Activated B cell treated with CpG ODN at 0.5 μM for 24 hours (primary cell): ENCODE measurements at places on chromosomes 13 and 19. TPM values are rescaled to one million over a fixed set of nuclear protein-coding genes. Genes with fewer than 3 reads are reported as not detected.
A peak's percentile ranks its signal among the peaks of the same experiment; 100 is the strongest.

- no peak for DNase-seq
These were observed 10.3 kb downstream of the TBCB start for GRCh38 chr19:36125557-36125956.

DNA sequence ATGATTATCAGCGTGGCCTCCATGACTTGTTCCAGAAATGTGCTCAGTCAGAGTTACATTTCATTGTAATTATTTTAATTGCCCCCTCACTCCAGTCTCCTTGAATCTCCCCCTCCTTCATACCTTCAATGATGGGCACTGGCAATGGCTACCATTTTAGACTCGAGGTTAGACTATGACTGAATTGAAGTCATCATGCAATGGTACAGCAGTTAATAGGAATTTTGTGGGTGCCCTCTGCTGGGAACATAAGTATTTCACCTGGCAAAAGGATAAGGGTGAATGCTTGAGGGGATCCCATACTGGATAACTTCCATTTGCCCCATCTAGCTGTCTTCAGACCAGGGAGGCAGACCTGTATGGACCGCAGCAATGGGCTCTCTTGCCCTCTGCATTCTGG lies 32.2 kb upstream of the USP12 start:
- DNase-seq: no peak

GRCh38 chr19:19064811-19065745 lies 1.3 kb downstream of the SLC25A42 start:
- peak; percentile 36 for DNase-seq

DNA sequence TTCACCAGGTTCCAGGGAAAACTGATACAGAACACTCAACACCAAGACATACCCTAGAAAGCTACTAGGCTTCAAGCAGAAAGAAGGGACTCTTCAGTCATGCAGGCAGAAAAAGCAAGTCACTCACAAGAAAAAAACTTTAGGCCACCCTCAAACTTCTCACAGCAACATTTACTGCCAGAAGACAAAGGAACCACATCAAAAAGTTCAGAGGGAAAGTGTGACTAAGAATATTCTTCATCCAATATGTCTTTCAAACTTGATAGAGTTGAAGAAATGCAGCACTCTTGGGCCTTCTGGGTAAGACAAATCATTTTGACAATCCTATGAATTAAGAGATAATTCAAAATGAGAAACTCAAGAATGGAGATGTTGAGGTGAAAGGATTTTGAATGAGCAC lies 7.7 kb downstream of the DZIP1 start:
- no peak for DNase-seq

GRCh38 chr13:105334211-105334610 lies 1201.3 kb downstream of the EFNB2 start:
- DNase-seq: no peak

DNA sequence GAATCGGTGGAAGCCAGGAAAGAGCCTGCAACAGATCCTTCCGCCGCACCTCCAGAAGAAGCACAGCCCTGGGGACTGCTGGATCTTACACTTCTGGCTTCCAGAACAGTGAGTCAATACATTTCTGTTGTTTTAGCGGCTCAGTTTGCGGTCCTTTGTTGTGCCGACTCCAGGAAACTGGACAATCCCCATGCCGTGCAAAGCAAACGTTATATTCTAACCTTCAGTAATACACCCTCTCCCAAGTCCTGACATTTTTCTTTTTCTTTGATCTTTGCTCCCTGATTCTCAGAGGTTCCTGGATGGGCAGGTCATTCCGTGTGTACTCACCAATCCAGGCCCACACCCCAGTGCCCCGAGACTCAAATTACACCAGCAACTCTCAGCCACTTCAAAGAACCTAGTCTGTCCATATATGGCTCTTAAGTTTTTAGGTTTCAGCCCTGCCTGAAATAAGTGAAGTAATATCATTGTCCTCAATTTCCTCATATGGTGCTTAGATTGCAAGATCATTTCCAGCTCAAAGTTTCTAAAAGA lies 387.1 kb upstream of the SGCG start:
- no peak for DNase-seq

GRCh38 chr19:16856091-16856490 lies 26.9 kb downstream of the SIN3B start:
- DNase-seq: no peak

DNA sequence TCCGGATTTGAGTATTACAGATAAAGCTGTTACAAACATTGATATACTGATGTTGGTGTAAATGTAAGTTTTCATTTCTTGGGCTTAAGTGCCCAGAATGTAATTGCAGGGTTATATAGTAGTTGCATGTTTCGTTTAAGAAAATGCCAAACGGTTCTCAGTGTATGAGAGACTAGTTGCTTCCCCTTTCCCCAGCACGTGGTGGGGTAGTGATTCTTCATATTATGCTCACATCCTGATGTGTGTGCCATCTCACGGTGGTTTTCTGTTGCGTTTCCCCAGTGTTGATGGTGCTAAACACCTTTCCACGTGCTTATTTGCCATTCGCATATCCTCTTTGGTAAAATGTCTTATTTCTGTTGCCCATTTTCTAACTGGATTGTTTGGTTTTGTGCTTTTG lies 34.7 kb upstream of the F7 start:
- DNase-seq: no peak

DNA sequence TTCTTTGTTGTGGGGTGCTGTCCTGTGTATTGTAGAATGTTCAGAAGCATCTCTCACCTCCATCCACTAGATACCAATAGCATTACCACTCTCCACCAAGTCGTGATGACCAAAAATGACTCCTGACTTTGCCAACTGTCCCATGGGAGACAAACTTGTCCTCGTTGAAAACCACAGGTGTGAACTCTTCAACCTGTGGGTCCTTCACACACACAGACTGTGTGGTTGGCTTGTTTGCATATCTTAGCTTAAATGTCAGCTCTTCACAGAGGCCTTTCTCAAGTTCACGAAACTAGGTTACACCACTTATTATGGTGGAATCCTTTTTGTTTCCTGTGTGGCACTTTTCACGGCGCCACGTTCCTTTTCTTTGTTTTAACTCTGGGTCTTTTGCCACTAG lies 6.8 kb downstream of the GPC5 start:
- DNase-seq: no peak

DNA sequence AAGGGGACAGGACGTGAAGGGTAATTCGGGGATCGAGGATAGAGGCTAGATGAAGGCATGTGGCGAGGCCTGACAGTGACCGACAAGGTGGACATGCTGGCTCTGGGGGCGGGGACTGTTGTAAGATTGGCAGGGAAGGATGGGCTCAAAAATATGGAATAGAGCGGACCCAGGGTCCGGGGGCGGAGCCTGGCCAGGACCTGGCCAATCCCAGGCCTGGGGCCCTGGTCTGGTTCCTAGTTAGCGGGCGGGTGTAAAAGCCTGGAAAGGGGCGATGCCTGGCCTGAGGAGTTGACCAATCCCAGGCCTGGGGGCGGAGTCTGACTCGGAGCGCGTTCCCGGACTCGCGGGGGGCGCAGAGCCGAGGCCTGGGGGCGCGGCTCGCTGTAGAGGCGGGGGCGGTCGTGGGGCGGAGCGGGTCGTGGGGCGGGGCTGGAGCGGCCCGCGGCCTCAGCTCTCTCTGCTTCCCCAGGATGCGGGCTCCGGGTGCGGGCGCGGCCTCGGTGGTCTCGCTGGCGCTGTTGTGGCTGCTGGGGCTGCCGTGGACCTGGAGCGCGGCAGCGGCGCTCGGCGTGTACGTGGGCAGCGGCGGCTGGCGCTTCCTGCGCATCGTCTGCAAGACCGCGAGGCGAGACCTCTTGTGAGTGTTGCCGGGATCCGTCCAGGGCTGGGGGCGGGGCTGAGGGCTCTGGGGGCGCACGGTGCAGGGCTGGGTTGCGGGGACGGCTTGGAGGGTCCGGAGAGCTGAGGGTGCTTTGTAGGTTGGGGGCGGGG lies at the start of gene SLC27A1:
Gene SLC27A1, plus strand, starts transcription at position 457 of the 774 bp plus-strand sequence. Its CDS starts 17 bp downstream, at position 474.
- peak; percentile 85 for DNase-seq

DNA sequence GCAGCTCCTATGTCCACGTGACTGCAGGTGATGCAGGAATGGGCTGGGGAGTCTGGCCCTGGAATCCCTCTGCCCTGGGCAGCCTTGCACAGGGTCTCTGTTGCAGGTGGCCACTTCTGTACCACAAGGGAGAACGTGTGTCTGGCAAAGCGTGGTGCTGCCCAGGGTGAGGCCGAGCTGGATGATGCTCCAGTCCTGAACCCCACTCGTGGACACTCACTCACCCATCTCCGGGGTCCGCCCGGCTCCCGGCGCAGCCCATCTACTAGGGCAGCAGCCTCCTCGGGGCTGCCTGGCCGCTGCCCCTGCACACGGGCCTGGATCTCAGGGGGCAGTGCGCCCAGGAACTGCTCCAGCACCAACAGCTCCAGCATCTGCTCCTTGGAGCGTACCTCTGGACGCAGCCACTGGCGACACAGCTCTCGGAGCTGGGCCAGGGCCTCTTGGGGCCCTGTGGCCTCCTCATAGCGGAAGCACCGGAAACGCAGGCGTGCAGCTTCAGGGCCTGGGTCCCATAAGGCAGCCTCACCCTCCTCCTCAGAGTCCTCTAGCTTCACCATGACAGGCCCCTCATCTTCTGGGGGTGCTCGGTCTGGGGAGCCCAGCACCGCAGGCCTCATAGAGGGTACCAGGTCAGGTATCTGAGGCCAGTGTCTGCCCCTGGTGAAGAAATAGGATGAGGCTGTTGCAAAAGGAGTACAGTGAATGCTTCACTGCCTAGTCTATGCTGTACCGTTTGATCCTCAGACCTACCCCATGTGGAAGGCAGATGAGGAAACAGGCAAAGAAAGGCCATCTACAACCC lies 2.2 kb downstream of the MZF1 start:
- DNase-seq: no peak

DNA sequence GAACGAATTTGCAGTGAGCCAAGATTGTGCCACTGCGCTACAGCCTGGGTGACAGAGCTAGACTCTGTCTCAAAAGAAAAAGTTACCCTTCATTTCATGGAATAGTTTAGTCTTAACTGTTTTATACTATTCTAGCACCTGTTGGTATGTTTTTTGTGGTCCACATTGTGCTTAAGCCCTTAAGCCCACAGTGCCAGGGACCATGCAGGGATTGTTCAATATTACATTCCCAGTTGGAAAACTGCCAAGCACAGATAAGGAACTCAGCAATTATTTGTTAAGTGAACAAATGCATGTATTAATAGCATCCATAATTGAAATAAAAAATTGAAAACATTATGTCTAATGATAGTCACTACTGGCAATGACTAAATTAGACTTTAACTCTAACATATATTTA lies 193.5 kb downstream of the PCDH17 start:
- no peak for DNase-seq

- DNase-seq: no peak
These were observed 3.7 kb downstream of the KLF5 start for GRCh38 chr13:73062468-73062867.

- no peak for DNase-seq
These were observed 47.7 kb upstream of the USPL1 start for GRCh38 chr13:30569901-30570576.

- no peak for DNase-seq
These were observed 8.9 kb downstream of the ACTN4 start for GRCh38 chr19:38656171-38656981.

DNA sequence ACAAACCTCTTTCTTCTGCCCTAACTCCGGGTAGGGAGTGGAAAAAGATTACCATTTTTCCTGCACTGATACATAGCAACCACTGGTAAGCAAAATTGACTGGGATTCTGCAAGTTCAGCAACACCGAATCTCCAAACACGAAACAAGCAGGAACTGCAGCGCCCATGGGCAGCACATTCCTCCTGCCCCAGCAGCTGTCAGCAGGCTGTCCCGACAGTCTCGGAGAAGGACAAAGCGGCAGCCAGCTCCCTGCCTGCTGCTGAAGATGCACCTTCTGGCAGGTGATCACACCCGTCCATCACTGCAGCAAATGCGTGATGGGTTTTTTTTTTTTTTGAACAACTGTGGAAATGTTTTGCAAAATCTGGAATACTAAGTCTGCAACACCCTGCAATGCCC lies 6.7 kb downstream of the TMTC4 start:
- no peak for DNase-seq

RPS16 gene
- 4,002 and 4,656 TPM in 2 replicates for total RNA-seq

PGLYRP2 gene
- not detected in 2 replicates for total RNA-seq

GSX1 gene
- not detected in 2 replicates for total RNA-seq

NALCN gene
- total RNA-seq: not detected in 2 replicates
